Inflammatory macrophage (primary cell): ENCODE measurements at places on chromosomes 2 and 18.
A peak's percentile ranks its signal among the peaks of the same experiment; 100 is the strongest.

DNA sequence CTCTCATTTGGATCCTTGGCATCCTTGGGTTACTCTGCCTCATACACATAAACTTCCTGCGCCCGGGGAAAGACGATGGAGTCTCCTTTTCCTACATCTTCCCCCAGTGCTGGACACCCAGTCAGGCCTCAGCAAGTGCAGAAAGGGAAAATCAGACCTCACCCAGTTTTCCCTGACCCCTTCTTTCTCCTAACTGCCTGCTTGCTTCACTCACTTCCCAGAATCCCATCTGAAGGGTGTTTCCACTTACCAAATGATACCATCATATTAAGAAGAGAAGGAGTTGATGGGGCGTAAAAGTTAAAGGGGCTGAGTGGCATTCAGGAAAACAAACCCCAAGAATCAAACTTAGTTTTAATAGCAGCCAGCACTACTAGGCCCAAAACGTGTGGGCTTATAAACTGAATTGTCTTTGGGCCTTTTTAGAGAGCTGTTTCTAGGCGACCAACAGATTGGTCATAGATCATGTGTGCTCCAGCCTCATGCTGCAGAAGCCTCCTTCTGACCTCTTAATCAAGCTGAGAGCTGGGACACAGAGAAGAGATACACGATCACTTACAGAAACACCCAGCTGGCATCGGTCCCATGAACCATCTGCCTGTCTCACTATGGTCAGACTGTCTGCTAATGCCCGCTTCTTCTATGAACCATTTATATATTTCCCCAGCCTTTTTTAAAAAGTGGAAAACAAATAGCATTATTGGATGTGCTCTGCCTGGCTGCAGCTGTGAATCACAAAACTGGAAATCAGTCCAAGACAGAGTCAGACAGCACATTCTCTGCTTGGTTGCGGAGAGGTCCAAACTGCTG, 165.7 kb upstream of the SLC14A2 start:
- no peak for DNase-seq

DNA sequence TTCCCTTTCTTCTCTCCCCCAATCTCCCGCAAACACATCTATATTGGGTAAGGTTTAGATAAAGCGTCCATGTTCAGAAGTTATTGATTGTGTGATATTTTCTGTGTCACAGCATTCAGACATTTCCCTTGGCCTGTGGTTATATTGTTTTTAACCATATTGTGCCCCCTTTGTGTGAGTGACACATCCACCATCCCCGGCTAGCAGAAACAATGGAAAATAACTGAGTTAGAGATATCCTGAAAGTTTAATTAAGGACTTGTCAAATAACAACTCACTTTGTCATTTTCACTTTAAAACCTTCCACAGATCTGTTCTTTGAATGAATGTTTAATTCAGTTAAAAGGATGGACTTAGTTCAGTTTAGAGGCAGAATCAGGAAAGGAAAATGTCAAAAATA, 151.0 kb downstream of the KCNJ3 start:
- no peak for DNase-seq

GRCh38 chr2:158179660-158180059, 78.0 kb downstream of the UPP2 start:
- DNase-seq: no peak

DNA sequence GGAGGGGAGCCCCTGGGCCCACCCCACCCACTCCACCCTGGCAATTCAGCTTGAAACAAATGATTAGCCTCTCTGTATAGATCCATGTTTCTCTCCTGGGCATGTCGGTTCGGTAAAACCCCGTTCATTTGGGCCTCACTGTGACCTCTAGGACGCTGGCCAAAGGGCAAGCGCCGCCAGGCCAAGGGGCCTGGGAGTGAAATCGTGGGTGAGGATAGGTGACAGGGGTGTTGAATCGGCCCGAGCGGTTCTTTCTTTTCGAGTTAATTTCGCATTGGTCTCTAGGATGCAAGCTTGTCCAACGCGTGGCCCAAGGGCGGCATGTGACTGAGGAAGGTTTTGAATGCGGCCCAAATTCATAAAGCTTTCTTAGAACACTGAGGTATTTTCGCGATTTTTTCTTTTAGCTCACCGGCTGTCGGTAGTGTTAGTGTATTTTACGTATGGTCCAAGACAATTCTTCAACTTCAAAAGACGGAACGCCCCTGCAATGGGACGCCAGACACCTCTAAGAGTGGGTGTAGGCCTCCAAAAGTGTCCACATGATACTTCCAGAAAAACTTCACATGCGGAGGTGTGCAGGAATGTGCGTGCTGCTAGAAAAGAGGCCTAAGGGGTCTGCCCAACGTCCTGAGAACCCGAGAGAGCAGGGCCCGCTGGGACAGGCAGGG, 9.8 kb upstream of the ARID5A start:
- no peak for DNase-seq

GRCh38 chr2:235493775-235494715, at the start of gene AGAP1:
Gene AGAP1 (plus strand): TSS chr2:235494043.
- DNase-seq: peak; percentile 13

DNA sequence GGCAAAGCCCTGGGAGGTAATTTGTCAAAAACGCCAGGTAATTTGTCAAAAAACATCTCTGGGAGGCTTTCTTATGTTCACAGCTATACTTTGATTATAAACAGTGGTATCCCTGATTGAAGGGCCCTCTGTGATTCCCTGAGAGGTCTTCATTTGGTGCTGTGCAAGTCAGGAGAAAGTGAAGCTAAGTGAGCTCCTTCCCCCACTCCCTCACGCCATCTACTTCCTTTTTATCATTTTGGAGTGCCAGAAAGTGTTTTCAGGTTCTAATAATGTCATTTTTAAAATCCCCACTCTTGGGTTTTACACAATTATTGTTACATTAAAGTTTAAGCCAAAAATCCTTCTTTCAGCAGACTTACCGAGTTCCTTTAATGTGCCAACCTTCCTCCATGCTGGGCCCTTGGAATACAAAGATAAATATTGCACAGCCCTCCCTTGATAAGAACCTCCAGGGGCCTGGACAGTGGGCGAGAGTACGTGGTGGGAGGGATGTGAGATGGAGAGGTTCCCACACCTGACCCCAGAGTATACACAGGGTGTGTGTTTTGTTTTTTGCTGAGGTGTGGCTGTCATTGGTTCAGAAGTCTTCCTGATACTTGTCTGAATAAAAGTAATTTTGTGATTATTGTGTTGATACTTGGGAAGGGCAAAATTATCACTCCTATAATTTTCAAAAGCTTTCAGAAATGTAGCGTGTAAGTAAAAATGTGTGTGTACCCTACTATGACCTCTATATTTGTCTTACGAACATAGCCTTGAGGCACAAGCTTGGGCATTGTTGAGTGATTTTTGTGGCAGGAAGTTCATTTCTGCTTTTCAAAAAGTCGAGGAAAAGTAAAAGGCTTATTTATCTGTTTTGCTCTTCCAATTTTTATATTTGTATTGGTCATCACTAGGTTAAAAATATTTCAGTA, 8.2 kb downstream of the MAPRE2 start:
- DNase-seq: peak; percentile 33

GRCh38 chr2:149860276-149860921, 272.8 kb upstream of the MMADHC start:
- no peak for DNase-seq

- DNase-seq: no peak
These were observed 494.7 kb downstream of the STK39 start for GRCh38 chr2:167752734-167753133.

DNA sequence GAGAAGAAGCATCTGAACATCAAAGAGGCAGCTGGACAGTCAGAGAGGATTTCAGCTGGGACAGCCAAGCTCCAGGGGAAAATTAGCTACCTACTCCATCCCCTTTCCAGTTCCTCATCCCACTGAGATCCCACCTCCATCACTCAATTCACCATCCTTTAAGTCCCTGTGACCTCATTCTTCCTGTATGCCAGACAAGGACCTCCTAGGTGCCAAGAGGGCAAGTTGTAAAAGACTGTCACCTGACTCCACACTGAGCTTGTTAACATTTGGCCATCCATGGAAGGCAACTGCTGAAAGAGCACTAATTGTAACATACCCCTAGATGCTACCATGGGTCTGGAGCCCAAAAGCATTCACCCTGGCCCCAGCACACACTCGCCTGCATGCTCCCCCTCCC, 97.8 kb downstream of the KYNU start:
- DNase-seq: no peak

GRCh38 chr2:34652636-34653035, 1053.5 kb upstream of the FAM98A start:
- DNase-seq: no peak
